ENCODE measurements at places on chromosomes 3 and 15.
A peak's percentile ranks its signal among the peaks of the same experiment; 100 is the strongest.

GRCh38 chr3:173066044-173067004 lies 74.7 kb downstream of the SPATA16 start:
- no peak for DNase-seq

DNA sequence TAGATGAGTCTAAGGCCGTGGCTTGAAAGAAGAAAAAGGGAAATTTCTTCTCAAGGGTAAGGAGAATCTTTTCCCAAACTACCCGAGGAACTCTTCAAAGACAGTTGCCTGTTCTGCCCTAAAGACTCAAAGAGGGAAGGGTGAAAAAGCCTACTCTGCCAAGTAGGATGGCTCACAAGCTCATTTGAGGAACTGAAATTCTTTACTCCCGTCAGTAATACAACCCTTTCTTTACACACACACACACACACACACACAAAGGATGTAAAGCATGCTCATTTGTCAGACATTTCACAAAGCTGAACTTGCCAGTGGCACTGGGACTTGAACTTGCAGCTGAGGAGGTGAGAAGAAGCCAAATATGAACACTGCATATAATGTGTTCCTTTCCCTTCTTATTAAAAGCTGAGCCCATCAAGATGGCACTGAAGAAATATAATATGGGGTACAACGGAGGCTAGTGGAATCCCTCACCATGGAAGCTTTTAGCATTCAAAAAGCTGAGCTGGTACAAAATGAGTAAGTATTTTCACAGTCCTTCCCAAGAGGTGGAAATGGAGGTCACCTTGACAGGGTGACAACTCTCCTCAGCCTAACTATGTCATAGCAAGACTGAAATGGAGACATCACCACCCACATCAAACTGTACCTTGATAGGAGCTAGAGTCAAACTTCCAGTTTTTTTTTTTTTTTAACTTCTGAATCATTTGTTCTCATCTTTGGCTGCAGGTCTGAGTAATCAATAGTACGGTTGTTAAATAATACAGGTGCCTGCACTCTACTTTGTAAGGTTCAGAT lies 57.6 kb downstream of the TAFA4 start:
- DNase-seq = no peak

DNA sequence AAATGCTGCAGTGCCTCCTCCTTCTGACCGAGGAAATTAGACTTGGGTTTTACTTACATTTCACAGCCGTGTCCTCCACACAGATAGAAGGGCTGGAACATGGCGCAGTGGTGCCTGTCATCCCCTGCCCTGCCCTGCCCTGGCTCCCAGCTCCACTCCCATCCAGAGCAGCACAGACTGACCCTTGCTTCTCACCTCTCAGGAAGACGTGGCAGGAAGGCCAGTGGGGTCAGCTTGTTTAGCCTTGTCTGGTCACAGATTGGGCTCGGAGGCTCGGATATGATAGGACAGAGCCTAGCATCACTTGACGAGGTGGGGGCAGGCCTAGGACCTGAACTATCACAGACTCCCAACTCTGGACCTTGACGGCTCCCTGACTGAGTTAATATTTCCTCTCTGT lies 88.5 kb downstream of the LINGO1 start:
- no peak for DNase-seq

DNA sequence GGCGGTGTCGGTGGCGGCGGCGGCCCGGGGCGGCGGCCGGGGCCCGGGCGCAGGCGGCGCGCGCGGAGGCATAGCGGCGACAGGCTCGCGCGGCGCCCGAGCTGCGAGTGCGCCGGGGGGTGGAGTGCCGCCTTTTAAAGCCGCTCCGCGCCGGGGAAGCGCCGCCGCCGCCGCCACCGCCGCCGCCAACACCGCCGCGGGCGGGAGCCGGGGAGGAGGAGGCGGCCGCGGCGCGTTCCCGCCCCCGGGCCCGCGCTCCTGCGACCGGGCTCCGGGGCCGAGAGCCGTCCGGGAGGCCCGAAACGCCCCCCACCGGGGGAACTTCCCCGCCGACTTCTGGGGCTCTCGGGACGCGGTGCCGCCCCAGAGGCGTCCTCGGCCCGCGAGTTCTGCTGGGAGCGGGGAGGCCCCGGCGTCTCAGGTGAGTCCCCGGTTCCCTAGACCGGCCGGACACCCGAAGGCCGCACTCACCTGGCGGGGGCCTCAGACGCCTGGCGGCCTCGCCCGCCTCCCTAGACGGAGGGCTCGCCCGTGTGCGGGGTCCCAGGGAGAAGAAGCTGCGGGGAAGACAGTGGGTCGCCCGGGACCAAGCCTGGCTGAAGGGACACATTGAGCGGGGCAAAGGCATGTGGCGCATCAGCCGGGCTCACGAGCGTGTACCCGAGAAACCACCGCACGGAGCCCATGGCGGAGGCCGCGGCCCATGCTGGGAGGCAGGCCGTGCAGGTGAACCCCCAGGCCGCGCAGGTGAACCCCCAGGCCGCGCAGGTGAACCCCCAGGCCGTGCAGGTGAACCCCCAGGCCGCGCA lies at the start of gene PCSK6:
PCSK6 (minus strand) TSS at position 109 of the 809 bp plus-strand sequence; CDS start at position 72, 37 bp downstream.
- DNase-seq = peak; percentile 90
